ENCODE measurements at places on chromosomes 12 and 14.

GRCh38 chr14:68139431-68140075, 320.0 kb downstream of the RAD51B start:
- no peak for DNase-seq

DNA sequence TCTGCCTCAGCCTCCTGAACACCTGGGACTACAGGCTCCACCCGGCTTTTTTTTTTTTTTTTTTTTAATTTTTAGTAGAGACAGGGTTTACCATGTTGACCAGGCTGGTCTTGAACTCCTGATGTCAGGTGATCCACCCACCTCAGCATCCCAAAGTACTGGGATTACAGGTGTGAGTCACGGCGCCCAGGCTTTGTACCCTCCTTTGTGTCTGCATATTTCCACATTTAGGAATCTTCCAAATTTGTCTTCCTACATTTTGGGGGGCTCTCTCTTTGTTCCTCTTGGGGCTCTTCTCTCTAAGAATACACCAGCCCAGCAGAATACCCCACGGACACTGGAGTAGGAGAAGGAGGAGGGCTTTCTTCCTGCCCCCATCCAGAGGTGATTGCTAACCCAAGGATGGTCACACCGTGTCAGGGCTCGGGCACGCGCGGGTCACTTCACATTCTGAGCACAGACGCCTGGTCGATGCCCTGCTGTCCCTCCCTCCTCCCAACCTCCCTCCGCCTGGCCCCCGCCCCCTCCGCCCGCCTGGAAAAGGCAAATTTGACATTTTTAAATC, 2.1 kb upstream of the DNAJC22 start:
- no peak for DNase-seq

DNA sequence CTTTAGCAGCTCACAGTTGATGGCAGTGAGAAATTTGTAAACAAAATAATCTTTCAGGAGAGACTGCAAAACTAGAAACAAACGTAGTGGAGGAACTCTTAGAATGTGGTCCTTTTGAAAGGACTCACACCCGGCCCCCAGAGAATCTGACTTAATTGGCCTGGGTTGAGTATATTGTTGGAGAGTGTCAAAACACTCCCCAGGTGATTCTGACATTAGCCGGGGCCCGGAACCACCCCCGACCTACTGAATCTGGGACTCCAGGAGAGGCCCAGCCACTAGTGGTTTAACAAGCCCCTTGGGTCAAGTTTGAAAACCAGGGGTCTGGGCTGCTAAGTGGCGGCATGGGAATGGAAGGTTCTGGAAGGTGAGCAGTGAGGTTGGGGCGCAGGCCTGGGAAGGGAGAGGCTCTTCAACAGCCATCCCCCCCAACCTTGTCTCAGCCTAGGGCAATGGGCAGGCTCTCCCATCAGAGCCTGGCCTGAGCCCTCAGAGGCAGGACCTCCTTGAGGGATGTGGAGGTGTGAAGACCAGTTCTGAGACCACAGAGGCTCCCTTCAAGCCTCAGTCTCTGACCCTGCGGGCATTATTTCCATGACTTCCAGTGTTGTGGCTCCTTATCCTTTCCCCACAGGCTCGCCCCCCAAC, 1.1 kb upstream of the ELK3 start:
- no peak for DNase-seq

- DNase-seq = no peak
Observed at GRCh38 chr12:88924162-88924561, 343.9 kb upstream of the KITLG start.

- DNase-seq = no peak
Observed at GRCh38 chr12:25977047-25977446, 18.6 kb downstream of the RASSF8 start.

DNA sequence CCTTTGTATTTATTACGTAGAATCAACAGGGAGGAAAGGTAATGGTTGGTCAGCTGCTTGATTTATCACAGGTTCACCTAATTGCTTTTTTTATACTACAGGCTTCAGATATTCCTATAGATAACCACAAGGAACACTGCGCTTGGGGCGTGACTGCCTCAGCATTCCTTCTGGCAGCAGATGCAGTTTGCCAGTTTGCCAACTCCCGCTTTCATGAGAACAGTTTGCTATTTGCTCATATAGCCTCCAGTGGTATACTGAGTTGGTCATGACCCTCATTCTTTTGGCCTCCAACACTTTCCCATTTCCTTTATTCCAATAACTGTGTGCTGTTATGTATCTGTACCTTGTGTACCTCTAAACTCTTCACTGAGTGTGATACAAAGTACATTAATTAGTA, 38.6 kb upstream of the ACSM4 start:
- DNase-seq = no peak

GRCh38 chr14:55899531-55899930, 218.7 kb upstream of the PELI2 start:
- DNase-seq = no peak
